ENCODE measurements at places on chromosomes 3 and 15.

DNA sequence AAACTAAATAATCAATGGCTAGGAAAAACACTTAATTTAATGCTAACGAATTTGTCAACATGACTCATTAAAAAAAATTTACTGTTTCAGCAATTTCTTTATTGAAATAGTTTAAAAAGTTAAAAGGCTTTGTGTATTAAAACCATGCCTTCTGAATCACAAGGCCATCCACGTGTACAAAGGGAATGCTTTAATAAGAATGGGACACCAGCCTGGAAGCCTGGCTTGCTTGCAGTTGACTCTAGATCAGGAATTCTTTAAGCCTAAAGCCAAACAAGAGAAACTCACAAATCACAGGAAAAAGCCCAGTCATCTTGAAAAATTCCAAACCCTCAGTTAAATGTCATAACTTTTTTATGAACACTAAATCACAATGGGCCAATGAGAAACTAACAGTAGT is 137.6 kb downstream of the PEAK1 start:
- DNase-seq, result no peak

GRCh38 chr3:58434990-58435389 is 1.4 kb upstream of the PDHB start:
- no peak for DNase-seq

GRCh38 chr3:87272718-87273341 is 3.6 kb downstream of the POU1F1 start:
- DNase-seq, result no peak

DNA sequence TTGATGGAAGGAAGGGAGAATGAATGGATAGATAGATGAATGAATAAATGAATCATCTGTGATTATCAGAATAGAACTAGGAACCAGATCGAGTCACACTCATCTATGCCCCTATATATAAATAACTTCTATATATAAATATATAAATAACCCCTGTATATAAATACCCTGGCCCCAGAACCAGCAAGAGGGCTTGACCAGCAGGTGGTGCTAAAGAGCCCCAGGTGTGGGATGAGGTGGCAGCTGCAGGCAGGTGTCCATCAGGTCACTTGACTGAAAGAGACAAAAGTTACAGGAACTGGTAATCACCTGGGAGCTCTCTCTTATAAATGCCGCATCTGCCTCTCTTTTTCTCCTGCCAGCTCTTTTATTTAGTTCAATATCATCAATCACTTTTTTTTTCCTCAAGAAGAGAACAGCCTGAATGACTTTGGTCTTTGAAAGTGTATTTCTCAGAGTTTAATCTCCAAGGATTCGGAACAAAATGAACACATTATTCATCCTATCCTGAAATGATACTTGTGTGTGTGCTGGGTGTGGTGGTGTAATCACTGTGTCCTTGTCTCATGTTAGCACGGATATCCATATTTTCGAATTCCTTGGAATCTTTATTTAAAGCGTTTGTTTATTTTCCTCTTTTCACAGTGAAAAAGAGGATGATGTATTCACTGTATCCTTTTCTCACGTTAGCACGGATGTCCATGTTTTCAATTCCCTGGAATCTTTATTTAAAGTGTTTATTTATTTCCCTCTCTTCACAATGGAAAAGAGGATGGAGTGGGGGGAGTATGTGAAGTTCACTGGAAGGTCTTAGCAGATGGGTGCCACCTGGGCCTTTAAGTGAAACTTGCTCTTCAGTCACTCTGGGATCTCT is 35.4 kb upstream of the ATG7 start:
- DNase-seq, result peak; percentile 70

Measured in stimulated activated CD4-positive, alpha-beta T cell treated with anti-CD3 and anti-CD28 coated beads, TNF-alpha, amount 100 ng/mL, for 48 hours (primary cell).